ENCODE measurements at places on chromosomes 1 and 21.

DNA sequence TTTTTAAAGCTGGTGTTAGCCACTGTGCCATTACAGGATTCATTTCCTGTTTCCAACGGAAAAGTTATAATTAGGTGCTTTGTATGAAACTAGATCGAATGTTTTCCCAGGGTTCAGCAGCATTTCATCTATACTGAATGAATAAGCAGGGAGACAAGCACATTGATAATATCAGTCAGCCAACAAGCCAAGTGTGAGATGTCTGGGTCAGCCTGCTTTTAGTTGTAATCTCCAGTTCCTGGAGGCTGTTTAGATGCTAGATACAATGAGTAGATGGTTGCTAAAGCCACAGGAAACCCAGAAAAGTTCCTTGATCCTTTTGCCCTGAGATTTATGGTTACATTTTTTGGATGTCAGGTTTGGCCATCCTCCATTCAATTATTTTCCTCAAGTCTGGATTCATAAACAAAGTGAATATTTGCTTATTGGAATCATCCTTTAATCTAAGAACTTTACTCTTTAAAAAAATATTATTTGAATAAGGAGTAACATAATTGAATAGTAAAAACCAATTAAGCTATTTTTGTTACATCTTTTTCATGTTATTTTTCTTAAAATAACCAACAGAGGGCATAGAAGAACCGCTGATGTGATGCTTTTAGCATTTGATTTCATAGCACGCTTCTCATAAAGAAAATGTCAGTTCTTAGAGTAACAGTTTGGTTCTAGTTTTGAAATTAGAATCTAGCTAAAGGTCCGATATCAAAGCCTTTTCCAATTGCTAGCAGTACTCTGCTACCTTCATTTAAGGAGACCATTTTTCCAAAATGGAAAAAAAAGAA, 76.6 kb downstream of the HSPA13 start:
- DNase-seq, result no peak

GRCh38 chr1:178237121-178237520, 143.2 kb downstream of the RASAL2 start:
- DNase-seq, result no peak

DNA sequence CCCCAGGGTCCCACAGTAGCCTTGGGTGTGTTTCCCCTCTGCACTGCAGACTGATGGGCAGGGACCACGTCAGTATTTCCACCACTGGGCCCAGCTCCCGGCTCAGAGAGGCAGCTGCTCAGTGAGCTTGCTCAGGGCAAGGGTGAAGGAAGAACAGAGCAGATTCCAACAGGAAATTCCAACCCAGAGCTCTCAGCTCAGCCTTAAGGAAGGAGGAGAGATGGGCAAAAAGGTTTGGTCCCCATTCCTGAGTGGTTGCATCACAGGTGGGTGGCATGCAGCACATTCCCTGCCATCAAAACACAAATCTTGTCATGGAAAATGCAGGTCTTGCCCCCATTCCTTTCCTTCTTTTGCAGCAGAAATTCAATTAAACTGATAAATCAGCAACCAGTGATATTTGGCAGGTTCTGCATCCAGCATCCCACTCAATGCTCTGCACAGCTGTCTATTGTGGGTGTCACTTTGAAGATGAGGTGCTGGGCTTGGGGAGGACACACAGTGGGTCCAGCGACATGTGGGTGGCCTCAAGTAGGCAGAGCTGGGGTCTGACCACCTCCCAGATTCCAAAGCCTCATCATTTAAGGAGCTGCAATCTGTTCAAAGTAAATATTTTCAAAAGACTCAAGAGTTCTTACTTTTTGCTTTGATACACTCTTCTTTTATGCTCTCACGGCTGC, 315.4 kb downstream of the DSCAM start:
- no peak for DNase-seq

DNA sequence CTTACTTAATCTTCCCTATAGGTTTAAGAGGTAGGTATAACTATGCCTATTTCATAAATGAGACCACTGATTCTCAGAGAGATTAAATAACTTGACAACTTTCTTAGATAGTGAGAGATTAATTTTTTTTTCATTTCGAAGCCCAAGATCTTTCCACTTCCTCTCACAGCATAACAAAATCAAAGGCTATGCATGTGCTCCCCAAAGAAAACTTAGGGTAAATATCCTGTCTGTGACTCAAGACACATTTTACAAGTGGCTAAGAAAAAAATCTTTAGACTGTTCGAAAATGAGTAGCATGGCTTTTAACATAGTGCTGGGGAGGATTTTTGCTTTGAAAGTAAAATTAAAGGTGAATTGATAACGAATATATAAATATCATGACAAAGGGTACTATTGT, 8.2 kb upstream of the C1orf141 start:
- DNase-seq, result no peak

DNA sequence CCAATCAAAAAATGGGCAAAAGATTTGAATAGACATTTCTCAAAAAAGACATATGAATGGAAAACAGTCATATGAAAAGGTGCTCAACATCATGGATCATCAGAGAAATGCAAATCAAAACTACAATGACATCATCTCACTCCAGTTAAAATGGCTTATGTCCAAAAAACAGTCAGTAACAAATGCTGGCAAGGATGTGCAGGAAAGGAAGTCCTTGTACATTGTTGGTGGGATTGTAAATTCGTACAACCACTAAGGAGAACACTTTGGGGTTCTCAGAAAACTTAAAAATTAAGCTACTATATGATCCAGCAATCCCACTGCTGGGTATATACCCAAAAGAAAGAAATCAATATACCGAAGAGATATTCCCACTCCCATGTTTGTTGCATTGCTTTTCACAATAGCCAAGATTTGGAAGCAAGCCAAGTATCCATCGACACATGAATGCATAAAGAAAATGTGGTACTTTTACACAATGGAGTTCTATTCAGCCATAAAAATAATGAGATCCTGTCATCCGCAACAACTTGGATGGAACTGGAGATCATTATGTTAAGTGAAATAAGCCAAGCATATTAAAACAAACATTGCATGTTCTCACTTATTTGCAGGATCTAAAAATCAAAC, 17.9 kb downstream of the GBP5 start:
- DNase-seq, result no peak

DNA sequence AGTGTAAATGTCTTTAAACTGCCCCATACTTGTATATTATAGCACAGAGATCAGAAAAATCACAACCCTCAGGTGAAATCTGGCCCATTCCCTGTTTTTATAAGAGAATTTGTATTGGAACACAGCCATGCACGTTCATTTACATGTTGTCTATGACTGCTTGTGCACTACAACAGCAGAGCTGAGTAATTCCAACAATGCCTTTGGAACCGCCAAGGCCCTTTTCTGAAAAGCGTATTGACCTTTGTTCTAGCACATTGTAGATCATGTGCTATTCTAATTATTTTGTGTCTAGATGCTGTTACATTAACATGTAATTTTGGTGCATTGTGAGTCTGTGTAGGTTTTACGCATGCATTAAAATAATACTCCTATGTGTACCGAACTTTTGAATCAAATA, 339.6 kb downstream of the CHRM3 start:
- no peak for DNase-seq

DNA sequence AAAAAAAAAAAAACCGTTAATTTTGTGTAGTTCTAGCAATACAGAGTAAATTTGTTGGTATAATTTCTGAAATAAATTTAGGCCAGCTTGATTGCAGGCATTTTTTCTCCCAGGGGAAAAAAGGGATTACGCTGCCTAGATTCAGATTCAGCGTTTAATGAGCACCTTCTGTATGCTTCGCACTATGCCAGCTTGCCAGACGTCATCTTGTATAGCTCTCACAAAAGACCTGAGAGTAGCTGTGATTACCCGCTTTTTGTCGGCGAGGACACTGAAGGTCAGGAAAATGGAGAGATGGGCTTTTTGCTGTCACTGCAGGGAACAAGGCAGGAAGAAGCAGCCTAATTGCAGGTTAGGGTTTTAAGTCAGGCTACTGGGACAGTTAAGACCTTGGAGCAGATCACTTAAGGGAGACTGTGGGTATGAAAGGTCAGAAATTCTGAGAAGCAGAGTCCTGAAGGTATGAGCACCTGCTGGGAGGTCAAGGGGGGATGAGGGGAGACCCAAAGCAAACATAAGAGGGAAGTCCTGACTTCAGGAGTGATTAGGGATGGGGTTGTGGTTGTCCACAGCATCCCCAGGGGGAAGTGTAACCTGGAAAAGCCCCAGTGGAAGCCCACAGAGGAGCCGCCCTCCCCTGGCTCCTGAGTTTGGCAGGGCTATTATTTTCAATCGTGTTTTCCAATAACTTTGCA, 39.0 kb downstream of the TMCC2 start:
- DNase-seq, result no peak

- DNase-seq, result no peak
Measured at GRCh38 chr1:246182149-246182851, 324.8 kb downstream of the SMYD3 start.
